ENCODE measurements at places on chromosomes 11 and 22.

DNA sequence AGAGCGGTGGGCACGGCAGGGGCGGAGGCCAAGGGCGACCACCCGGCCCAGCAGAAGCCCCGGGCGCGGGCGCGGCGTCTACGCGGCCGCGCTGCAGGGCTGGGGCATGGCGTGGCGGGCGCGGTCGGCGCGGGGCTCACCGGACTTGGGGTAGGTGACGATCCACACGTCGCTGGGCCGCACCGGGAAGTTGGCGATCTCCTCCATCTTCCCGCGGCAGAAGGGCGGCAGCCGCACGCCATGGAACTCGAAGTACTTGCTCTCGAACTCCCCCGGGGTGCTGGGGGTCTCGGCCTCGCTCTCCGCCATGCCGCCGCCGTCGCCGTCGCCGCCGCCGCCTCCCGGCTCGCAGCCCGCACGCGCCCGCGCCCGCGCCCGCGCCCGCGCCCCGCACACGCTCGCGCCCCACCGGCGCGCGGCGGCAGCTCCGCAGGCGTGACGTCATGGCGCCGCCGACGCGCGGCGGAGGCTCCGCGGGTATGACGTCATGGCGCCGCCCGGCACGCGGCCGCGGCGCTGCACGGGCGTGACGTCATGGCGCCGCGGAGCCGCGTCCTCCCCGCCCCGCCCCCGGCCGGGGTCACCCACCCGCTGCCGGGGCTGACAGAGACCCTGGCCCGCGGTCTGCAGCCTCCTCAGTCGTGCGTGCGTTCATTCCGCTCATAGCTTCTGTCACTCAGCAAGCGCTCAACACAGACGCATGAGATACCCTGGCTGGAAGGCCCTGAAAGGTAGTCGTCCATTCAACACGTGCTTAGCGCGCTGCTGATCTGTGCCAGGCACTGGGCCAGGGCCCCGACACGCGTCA is at the start of gene SULT4A1:
Gene SULT4A1 (minus strand): TSS at position 440 of the 808 bp plus-strand sequence. CDS start 131 bp downstream, at position 309.
- no peaks in the 10 kb centered on the region for H3K36me3 ChIP-seq
- no peaks in the 10 kb centered on the region for H3K27me3 ChIP-seq
- peak within 1 kb of the TSS; percentile 61 for H3K4me3 ChIP-seq
- no peak within 1 kb of the TSS for H3K27ac ChIP-seq
- DNase-seq, result no peak

DNA sequence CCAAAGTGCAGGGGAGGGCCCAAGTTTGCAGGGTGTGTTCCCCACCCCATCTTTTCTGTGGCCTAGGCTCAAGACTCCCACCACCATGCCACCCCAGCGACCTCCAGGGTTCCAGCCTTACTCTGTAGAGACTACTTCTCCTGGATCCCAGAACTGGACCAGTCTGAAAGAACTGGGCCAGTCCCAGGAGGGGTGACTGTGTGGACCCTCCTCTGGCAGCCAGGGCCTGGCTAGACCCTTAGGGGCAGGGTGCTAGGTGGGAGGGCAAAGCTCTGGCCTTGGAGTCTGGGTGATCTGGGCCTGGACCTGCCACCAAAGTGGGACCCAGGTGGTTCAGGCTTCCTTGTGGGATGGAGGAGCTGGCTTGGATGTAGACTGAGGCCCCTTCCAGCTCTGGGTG is 41.8 kb upstream of the ACCSL start:
- no peak overlapping the region for H3K4me3 ChIP-seq
- peak; percentile 29 for DNase-seq
- no peaks in the 10 kb centered on the region for H3K4me1 ChIP-seq
- H3K27ac ChIP-seq, result no peak overlapping the region
- H3K36me3 ChIP-seq, result no peaks in the 10 kb centered on the region

DNA sequence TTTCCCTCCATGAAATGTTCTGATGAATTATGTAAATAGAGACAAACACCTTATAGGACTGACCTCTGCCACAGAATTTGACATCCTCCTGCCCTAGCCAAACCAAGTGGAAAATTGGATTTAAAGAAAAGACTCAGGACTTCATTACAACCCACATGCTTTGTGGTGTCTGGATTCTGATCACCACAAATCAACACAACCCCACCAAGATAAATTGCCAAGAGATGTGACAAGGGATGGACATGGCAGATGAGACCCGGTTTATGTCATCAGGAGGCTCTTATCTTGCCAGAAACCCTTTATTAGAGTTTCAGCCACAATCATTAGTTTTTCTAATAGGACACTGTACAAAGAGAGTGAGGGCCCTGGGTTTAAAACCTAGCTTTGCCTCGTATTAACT is 57.9 kb upstream of the SLC6A5 start:
- H3K27me3 ChIP-seq, result no peaks in the 10 kb centered on the region
- H3K4me3 ChIP-seq, result no peak overlapping the region
- H3K36me3 ChIP-seq, result no peaks in the 10 kb centered on the region
- H3K4me1 ChIP-seq, result peaks cover 3% of the 10 kb centered on the region

GRCh38 chr11:122248939-122249338 is 132.9 kb upstream of the BLID start:
- no peaks in the 10 kb centered on the region for H3K27me3 ChIP-seq
- H3K4me3 ChIP-seq, result no peak overlapping the region
- H3K4me1 ChIP-seq, result peaks cover 5% of the 10 kb centered on the region
- H3K36me3 ChIP-seq, result no peaks in the 10 kb centered on the region
- DNase-seq, result no peak
- H3K27ac ChIP-seq, result no peak overlapping the region

DNA sequence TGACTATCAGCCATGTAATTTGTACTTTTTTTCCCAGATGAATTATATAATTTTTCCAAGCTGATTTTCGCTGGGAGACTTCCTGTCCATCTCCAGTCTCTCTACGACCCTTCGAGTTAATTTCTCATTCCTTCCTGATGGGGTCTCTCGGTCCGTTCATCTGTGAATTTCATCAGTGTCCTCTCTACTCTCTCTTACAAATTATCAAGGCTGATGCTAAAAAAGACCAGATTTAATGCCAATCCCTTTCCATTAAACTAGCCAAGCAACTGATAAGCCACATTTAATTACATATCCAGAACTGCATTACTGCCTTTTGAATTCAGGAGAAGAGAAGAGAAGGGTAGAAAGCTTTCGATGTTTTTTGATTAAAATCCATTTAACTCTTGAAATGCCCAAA is 25.8 kb downstream of the VSIG10L2 start:
- H3K36me3 ChIP-seq, result peaks cover 9% of the 10 kb centered on the region
- no peaks in the 10 kb centered on the region for H3K27me3 ChIP-seq
- no peak for DNase-seq
- no peak overlapping the region for H3K4me3 ChIP-seq
- H3K4me1 ChIP-seq, result no peaks in the 10 kb centered on the region
- H3K27ac ChIP-seq, result no peak overlapping the region

DNA sequence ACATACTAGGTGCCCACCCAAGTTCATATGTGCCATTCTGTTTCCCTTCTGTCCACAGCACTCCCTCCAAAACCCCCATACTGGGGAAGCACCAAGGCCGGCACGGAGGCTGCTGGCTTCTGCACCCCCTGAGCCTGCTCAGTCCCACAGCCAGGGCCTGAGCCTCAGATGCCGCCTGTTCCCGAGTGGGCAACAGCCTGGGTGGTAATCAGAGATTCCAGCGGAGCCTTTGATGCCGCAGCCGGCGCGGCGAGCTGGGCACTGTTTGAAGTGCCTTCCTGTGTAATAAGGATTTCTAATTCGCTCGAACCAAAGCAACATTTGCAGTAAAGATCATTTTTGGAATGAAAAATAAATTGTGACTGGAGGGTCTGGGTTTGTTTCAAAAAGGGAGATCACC is 460.3 kb downstream of the SOX6 start:
- no peak overlapping the region for H3K27ac ChIP-seq
- H3K36me3 ChIP-seq, result no peaks in the 10 kb centered on the region
- no peaks in the 10 kb centered on the region for H3K27me3 ChIP-seq
- no peak for DNase-seq
- no peak overlapping the region for H3K4me3 ChIP-seq

DNA sequence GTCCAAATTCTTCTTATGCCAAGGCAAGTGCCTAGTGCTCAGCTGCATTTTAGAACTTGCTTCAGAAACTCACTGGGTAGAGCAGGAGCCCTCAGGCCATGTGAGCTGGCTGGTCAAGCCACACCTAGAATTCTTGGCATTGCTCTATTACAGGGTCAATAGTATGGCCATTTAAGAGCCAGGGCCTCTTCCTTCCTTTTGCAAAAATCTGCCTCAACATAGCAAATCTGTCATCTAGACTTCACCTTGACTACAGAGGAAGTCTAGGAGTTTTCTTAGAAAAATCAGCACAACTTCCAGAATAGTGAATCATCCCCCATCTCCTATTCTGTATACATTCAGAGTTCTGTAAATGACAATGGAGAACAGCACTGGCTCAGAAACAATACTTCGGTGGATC is 112.0 kb upstream of the TTC12 start:
- H3K27ac ChIP-seq, result no peak overlapping the region
- no peaks in the 10 kb centered on the region for H3K4me1 ChIP-seq
- no peak for DNase-seq
- H3K36me3 ChIP-seq, result no peaks in the 10 kb centered on the region
- H3K4me3 ChIP-seq, result no peak overlapping the region

- H3K27me3 ChIP-seq, result no peaks in the 10 kb centered on the region
- no peak overlapping the region for H3K27ac ChIP-seq
- no peaks in the 10 kb centered on the region for H3K36me3 ChIP-seq
- no peak overlapping the region for H3K4me3 ChIP-seq
Observed at GRCh38 chr11:76617553-76618265, 52.8 kb downstream of the LRRC32 start.

DNA sequence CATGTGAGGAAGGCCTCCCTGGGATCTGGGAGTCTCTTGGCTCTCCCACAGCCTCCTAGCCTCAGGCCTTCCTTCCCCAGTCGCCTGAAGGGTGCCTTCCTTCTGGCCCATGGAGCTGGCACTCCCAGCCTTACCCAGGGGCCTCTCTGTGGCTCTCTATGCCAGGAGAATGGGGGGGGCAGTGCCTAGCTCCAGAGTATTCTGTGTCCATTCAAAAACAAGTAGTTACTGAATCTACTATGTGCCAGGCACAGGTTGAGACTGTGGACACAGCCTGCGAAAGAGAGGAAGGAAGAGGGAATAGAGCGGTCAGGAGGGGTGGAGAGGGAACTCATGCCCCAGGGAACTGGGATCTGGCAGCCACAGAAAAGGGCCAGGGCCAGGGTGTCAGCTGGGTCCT is 2.7 kb upstream of the PLA2G3 start:
- H3K4me3 ChIP-seq, result no peak overlapping the region
- H3K27ac ChIP-seq, result no peak overlapping the region
- no peaks in the 10 kb centered on the region for H3K27me3 ChIP-seq
- peaks cover 17% of the 10 kb centered on the region for H3K4me1 ChIP-seq
- no peak for DNase-seq

DNA sequence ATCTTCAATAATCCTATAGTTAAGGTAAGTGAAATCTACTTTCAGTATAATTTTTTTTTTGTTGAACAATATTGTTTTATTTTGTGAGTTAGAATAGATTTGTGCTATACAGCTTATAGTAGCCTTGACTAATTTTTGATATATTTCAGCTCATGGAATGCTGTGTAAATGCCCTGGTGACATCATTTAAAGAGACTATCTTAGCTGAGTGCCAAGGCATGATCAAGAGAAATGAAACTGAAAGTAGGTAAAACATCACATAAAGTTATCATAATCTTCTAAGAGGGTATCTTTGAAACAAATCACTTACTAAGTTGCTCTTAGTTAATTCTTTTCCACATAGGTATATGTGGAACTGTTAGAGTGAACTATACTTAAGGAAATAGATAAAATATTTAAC is 51.4 kb upstream of the ACAT1 start:
- no peak overlapping the region for H3K4me3 ChIP-seq
- H3K36me3 ChIP-seq, result peaks cover 6% of the 10 kb centered on the region
- no peaks in the 10 kb centered on the region for H3K4me1 ChIP-seq

- H3K36me3 ChIP-seq, result no peaks in the 10 kb centered on the region
- no peak overlapping the region for H3K4me3 ChIP-seq
- peaks cover 1% of the 10 kb centered on the region for H3K27me3 ChIP-seq
- no peak for DNase-seq
- no peaks in the 10 kb centered on the region for H3K4me1 ChIP-seq
Observed at GRCh38 chr11:33646168-33646567, 54.5 kb downstream of the C11orf91 start.

DNA sequence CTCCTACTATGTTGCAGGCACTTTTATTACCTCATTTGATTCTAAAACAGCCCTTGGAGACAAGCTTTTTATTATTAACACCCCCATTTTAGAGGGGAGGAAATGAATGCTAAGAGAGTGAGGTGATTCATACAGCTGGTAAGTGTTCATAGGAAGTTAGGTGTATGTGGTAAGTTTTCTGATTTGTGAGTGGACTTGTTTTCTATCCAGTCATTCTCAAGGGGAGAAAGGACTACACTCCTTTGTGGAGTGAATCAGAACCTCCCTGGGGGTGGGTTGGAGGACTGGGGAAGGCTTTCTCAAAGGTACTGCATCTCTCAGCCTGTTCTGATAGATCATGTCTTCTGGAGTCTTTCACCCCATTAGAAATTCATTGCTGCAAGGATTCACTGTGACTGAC is 23.5 kb downstream of the PKNOX2 start:
- no peak overlapping the region for H3K27ac ChIP-seq
- DNase-seq, result no peak
- no peaks in the 10 kb centered on the region for H3K27me3 ChIP-seq
- H3K36me3 ChIP-seq, result no peaks in the 10 kb centered on the region

DNA sequence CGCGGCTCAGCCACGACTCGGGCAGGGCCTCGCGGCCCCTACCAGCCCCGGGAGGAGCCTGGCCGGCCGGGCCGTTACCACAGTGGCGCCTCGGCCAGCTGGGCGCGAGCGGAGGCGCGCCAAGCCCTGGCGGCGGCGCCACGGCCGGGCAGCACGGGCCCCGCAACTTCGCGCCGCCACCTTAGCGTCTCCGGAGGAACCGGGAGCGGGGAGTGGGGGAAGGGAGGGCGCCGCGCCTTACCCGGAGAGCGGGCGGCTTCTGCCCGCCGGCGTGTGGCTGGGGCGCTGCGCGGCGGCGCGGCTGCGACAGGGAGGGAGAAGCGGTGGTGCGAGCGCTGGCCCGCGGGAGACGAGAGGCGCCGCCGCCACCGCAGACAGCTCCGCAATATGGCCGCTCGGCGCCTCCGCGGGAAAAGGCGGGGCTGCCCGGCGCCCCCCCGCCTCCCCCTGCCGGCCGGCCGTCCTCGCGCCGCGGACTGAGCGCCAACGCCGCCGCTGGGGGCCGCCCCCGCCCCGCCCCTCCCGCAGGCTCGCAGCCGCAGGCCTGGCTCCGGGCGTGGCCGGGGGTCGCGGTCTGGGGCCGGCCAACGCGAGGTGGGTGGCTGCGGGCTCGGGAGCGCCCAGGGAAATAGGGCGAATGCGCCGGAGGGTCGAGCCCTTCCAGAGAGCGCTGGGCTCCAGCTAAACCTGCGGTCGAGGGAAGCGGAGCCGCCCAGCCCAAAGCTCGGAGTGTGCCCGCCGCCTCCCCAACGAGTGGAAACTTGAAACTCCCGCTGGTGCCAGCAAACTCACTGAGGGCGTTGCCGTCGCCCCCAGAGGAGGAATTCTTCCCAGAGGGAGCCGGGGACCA is at the start of gene RDX:
Gene RDX (minus strand): TSS at position 389 of the 850 bp plus-strand sequence. CDS start 16,922 bp downstream, outside the sequence.
- H3K36me3 ChIP-seq, result no peaks in the 10 kb centered on the region
- no peaks in the 10 kb centered on the region for H3K27me3 ChIP-seq
- H3K4me3 ChIP-seq, result peak within 1 kb of the TSS; percentile 88
- peak; percentile 84 for DNase-seq
- H3K27ac ChIP-seq, result peak within 1 kb of the TSS; percentile 90

GRCh38 chr11:40354121-40354520 is 1105.3 kb downstream of the LRRC4C start:
- no peak overlapping the region for H3K27ac ChIP-seq
- DNase-seq, result no peak

- no peak overlapping the region for H3K4me3 ChIP-seq
- no peaks in the 10 kb centered on the region for H3K36me3 ChIP-seq
- no peak overlapping the region for H3K27ac ChIP-seq
- no peaks in the 10 kb centered on the region for H3K4me1 ChIP-seq
- H3K27me3 ChIP-seq, result no peaks in the 10 kb centered on the region
- no peak for DNase-seq
Observed at GRCh38 chr22:28670756-28671155, 8.9 kb downstream of the TTC28 start.
